ENCODE measurements at places on chromosomes 1 and 21.
A peak's percentile ranks its signal among the peaks of the same experiment; 100 is the strongest.

DNA sequence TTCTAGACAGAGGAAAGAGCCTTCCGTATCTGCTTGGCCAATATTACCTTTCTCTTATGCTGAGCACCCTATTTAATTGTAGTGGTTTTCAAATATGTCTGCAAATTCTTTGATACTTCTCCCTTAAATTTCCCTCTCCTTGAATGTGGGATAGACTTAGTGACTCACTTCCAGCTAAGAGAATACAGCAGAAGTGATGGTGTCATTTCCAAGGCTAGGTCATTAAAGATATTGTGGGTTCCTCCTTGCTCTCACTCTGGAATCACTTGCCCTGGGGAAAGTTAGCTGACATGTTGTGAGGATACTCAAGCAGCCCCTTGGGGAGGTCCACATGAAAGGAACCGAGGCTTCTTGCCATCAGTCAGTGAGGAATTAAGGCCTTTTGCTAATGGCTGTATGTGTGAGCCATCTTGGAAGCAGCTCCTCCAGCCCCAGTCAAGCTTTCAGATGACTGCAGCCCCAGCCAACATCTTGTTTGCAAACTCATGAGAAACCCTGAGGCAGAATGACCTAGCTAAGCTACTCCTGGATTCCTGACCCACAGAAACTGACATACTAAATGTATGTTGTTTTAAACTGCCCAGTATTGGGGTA, 8.1 kb upstream of the CITED4 start:
- no peak for DNase-seq

DNA sequence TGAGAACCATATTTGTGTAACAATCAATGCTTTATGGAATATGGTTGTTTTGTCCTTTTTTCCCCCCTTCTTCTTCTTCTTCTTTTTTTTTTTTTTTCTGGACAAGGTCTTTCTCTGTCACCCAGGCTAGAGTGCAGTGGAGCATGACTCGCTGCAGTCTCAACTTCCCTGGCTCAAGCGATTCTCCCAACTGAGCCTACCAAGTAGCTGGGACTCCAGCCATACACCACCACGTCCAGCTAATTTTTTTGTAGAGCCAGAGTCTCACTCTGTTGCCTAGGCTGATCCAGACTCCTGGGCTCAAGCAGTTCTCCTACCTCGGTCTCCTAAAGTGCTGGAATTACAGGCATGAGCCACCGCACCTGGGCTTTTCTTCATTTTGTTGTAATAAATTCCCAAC, 86.7 kb downstream of the FMN2 start:
- no peak for DNase-seq

DNA sequence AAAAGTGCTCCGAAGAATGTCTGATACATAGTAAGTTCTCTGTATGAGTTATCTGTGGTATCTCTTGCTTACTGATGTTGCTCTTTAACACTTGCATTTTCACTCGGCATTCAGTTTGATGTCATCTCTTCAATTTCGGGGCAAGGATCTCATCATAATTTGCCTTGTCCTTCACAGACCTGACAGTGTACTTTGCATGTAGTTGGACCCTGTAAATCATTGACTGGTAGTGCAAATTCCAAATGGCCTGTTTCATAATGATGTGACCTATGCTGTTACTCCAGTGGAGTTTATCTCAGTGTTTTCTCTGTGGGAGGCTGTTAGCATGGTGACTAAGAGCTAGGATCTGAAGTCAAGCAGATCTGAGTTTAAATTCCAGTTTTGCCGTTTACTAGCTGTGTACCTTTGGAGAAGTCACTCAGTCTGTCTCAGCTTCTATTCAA, 34.2 kb upstream of the ABCD3 start:
- no peak for DNase-seq

- no peak for DNase-seq
These were observed 13.6 kb upstream of the ENAH start for GRCh38 chr1:225666495-225666894.

- DNase-seq: no peak
These were observed 395.5 kb downstream of the RPS6KC1 start for GRCh38 chr1:213446496-213446895.

DNA sequence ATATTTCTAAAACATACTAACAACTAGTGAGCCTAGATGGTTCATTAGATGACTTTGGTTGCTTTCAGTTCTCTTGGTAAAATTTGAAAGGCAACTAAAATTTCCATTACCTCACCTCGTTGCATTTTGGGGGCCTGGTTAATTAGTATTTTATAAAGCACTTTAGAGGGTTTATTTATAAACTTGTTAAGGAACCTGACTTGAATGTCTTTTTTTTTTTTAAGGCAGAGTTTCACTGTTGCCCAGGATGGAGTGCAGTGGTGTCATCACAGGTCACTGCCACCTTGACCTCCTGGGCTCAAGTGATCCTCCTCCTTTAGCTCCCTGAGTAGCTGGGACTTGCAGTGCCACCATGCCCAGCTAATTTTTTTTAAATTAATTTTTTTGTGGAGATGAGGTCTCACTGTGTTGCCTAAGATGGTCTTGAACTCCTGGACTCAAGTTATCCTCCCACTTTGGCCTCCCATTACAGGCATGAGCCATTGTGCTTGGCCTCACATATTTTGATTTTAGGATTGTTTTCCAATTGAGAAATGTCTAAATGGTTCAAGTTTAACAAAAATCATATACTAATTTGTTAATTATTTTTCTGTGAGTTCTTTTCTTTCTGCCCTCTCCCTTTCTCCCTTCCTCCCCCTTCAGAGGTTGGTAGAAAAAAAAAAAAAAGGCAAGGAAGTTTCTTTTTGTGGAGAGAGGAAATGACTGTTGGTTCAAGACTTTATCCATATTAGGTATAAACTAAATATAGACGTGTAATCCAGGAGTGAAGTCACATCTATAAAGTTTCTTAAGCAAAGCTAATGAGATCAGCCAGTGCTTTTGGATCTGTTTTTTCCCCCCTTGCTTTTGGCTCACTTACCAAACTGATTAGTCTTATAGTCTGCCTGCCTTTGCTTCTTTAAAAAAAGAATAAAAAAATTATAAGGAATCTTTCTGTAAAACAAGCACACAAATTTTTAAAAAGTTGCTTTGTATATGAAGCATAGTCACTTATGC, 24.7 kb downstream of the CLIC4 start:
- no peak for DNase-seq

GRCh38 chr1:235503403-235504121, 690 bp downstream of the B3GALNT2 start:
- DNase-seq: peak; percentile 34

DNA sequence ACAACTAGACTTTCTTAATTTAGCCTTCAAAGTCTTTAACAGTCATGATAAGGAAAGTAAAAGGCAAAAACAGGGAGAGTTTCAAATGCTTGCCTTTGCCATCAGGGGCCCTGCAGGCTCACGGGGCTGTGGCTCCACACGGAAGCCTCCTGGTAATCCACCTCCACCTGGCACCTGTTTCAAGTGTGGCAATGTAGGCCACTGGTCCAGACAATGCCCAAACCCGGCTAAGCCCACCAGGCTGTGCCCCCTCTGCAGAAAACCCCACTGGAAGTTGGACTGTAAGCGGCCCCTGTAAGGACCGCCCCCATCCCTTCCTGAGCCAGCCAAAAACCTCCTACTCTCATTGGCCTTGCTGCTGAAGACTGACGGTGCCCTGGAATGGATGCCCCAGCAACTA, 32.5 kb downstream of the VN1R5 start:
- no peak for DNase-seq

- no peak for DNase-seq
These were observed 1624.7 kb downstream of the MRPL39 start for GRCh38 chr21:23982546-23982945.

GRCh38 chr1:202616355-202616915, 93.8 kb downstream of the SYT2 start:
- no peak for DNase-seq

All from NCI-H1105 treated with DMSO at 0.1 percent for 48 hours (cell line).